ENCODE measurements at places on chromosomes 12 and 14.

GRCh38 chr14:99566009-99566389, 38.0 kb downstream of the CCDC85C start:
- DNase-seq = no peak

DNA sequence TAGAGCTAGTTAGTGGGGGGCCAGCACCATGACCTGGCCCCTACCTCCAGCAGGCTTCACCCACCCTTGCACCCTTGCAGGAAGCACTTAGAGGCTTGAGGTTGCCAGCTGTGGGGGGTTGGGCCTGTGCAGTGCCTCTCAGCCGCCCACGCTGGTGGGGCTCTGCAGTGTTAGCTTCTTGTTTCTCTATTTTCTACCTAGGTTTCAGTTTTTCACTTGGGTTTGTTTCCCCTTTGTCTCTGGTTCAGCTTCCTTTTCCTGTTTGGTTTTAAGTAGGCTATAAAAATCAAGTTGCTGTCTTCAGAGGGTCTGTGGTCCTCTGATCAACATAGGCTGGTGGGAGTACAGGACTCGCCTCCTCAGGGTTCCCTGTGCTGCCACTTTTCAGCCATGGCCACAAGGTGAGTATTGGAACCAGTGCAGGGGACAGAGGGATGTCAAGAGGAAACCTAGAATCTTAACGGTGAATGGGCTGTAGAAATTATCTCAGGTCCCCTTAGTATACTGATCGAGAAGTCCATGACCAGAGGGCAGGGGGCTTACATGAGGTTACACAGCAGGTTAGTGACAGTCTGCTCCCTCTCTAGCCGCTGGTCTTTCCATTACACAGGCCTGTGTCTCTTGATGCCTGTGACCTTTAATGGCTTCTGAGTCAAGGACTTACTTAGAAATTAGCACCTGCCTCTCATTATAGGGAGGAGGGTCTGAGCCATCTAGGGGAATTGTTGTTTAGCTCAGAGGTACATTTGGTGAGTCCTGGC, at the start of gene EVL:
Gene EVL, plus strand, starts transcription at position 312 of the 761 bp plus-strand sequence. Its CDS starts 79 bp downstream, at position 391.
- peak; percentile 52 for DNase-seq

DNA sequence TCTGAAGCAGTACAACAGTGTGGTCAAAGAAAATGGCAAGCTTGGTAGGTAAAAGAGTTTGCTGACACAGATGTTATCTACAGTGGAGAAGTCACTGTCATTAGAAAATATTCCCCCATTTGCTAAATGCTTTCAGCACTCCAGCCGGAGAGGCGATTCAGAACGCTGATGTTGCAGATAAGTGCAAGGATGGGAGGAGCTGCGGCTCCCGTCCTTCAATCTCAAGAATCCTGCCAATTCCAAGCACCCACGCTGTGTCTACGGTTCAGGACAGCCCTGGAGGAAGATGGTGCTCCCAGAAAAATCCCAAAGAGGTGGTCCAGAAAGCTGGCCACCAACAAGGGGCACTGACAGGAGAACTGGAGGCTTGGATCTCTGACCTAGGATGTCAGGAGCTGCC, 79.1 kb downstream of the ZFP36L1 start:
- DNase-seq = no peak

GRCh38 chr14:90397425-90398314, 841 bp downstream of the CALM1 start:
- peak; percentile 19 for DNase-seq

DNA sequence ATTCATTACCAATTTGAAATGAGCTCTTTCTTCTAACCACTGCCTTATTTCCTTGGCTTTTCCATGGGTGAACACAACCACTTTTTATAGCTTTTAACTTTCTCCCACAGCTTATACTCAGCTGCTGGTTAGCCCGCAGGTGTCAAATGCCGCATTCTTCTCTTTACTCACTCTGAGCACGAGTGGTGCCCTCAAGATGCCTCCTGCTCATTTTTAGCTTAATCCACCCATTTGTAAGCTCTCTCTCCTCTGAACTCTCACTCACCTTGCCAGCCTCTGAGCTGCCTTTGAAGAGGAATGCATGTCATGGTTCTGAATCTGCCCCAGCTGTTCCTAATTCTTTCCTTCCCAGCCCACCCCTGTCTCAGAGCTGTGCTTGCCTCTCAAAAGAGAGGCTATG, 449.4 kb upstream of the PRICKLE1 start:
- DNase-seq = no peak

DNA sequence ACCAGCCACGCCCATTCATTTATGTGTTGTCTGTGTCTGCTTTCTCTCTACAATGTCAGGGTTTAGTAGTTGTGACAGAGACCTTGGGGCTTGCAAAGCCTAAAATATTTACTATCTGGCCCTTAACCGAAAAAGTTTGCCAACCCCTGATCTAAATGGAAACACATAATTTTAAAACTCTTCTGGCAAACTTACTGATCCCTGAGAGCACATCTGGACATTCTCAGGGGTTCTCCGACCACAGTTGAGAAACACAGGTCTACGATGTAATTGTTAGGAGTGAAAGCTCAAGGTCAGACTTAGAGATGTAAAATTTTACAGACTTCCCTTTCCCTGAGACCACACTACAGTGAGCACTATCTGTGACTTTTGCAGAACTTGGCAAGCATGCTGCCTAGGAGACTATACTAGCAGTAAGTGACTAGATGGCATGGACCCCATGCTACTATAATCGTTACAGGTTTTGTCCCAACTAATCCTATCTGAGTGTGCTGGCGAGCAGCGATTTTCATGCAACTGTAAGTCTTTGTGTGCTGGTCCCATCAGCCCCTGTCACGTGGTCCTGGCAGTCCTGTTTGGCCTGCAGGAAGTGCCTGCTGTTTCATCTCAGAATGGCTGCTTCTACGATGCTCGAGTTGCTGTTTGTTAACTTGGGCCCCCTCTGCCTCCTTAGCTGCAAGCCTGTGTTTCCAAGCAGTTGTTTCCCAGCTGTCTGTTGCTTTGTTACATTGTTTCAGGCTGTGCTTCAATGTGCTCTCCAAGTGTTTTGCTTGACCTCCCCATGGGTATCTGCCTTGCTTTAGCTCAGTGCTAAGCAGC, 21.6 kb downstream of the TMTC2 start:
- no peak for DNase-seq

- DNase-seq = no peak
Observed at GRCh38 chr12:60805364-60805763, 1209.5 kb downstream of the SLC16A7 start.

- no peak for DNase-seq
Observed at GRCh38 chr14:105071326-105071725, 6.1 kb upstream of the GPR132 start.

DNA sequence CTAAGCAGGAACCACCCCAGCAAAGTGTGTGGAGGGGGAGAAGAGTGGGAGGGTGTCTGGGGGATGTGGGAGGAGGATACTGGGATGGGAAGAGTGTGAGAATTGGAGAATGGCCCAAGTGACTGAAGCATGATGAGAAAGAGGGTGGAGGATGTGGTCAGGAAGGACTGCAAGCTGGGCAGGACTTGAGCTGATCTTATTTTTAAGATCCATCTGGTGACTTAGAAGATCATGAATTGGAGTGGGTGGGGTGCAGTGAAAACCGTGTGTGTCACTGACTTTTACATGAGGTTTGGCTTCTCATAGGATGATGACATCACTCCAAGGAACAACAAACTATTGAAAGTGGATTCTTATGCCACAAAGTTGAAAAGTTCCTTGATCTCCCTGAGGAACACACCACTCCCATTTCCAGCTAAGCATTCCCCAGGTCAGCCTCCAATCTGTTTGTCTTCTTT, 287.5 kb downstream of the GALC start:
- no peak for DNase-seq

GRCh38 chr12:20350026-20350425, 18.3 kb upstream of the PDE3A start:
- no peak for DNase-seq

- DNase-seq = no peak
Observed at GRCh38 chr14:105313381-105314286, 914 bp upstream of the PACS2 start.

DNA sequence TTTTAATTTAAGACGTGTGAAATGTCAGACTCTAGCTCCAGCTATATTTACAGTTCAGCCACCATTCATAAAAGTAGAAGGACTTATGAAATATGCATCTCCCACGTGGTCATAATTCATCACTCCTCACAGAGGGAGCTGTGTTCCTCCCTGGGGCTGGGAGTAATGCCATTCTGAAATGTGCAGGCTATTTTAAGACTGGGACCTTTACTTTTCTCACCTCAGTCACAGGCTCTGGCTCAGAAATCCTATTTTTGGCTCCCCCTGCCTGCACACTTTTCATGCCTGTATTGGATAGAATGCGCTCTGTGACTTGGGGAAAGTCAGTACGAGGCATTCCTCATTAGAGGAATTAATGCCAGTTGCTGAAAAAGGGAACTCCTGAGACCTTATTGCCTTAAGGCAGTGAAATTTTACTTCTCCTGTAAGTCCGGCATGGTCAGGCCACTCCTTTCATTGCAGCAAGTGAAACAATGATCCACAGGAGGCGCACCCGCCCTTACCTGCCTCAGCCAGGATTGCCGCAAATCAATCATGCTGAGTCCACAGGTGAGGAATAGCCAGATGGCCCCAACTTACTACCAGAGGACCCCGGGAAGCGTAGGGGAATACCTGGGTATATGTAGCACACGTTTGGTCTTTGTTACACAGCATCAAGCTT, 1133.2 kb upstream of the TMEM132C start:
- DNase-seq = no peak

DNA sequence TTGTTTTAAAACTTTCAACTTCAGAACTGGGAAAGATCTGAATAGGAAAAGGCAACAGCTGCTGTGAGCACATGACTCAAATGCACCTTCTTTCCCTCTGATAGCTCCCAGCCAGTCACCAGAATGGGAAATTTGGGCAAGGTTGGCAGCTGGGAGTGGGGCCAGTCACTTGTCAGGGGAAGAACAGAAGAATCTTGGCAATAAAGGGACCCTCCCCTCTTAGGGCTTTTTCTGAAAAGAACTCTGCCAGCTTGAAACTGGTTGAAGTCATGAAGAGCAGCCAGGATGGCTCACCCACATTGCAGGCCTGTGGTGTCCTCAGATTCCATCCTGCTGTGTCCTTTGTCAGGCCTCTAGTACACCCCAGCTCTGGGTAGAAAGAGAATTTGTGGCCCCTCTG, 10.3 kb upstream of the RIC8B start:
- DNase-seq = no peak

DNA sequence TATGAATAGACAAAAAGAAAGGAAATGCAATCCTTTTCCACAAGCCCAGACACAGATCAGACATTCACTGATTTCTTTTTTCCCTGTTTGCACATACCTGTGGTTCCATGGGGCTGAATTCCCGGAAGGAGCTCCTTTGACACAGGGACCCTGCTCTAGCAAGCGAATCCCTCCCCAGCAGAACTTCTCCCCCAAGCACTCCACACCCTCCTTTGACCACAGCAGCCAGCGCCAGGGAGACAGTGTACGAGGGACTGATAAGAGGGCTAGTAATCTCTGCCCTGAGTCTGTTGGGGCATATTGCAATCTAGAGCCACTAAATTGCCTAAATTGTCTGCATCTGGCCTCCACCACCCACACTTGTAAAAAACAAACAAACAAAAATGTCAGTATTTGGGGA, 83.4 kb upstream of the NTF3 start:
- DNase-seq = no peak

GRCh38 chr12:51972422-51972812, 20.9 kb downstream of the ACVR1B start:
- no peak for DNase-seq

- DNase-seq = no peak
Observed at GRCh38 chr14:64515053-64515452, 10.5 kb downstream of the ZBTB1 start.

DNA sequence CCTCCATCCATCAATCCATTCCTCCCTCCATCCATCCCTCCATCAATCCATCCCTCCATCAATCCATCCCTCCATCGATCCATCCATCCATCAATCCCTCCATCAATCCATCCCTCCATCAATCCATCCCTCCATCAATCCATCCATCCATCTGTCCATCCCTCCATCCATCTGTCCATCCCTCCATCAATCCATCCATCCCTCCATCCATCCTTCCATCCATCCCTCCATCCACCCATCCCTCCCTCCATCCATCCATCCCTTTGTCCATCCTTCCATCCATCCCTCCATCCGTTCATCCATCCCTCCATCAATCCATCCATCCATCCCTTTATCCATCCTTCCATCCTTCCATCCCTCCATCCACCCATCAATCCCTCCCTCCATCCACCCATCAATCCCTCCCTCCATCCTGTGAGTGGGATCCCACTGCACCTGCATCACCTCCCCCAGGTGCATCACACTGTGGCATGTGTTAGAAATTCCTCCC, 338.1 kb upstream of the SFSWAP start:
- no peak for DNase-seq

DNA sequence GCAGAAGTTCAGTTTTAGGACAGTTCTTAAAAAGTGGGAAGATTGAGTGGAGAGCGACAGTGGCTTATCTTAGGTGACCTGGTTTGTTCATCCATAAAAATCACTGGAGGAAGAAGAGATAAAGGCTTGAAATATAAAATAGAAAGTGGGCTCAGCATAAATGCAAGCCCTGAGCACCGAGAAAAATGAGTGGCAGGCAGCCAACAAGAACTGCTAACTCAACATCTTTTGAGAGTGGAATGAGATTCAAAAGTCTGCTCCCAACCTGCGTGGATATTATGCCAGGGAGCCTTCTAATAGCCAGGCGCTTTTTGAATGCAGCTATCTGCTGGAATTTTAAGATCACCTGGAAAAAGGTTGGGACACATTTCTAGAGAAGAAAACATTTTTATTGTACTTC, 666.5 kb downstream of the FLRT2 start:
- DNase-seq = no peak

- DNase-seq = no peak
Observed at GRCh38 chr12:50542448-50542847, 37.7 kb downstream of the DIP2B start.

DNA sequence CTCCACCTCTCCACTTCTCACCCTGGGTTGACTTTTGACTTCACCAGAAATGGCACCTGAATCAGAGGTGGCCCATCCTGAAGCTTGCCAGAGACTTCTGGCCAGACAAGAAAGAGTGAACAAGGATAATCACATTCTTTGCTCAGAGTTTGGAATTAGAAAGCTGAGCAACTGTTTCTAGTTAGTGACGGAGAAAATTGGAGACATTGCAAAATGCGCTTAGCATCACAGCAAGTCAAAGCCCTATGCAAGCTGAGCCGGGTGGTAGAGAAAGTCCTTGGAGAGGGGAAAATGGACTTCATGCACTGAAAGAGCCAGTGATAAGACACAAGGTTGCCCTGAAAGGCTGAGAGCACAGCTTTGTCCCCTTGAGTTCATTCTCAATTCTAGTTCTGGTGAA, 161.8 kb downstream of the PAH start:
- DNase-seq = no peak

DNA sequence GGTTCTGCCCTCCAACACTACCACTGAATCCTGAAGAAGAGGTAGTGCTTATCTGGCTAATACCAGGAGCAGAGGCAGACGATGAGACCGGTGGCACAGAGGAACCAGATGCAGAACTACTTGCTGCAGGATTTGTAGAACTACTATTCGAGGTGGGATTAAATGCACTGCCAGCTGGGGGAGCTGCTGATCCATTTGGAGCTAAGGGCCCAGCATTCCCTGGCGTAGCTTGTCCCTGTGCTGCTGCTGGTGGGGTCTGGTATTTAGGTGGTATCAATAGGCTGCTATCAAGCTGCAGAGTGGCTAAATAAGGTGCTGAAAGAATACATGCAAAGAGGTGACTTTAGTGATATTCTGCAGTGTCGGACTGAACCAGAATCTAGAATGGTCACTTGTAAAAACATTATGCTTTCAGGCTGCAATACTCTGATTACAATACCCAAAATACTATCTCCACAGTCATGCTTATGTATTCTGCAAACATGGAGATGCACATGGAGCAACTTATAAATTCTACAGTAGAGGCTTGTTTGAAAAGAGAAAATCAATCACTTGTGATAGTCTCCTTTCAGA, 294.2 kb downstream of the MED13L start:
- DNase-seq = no peak

- no peak for DNase-seq
Observed at GRCh38 chr12:14256121-14256520, 109.4 kb upstream of the ATF7IP start.
